ENCODE measurements at places on chromosomes 12 and 14.

DNA sequence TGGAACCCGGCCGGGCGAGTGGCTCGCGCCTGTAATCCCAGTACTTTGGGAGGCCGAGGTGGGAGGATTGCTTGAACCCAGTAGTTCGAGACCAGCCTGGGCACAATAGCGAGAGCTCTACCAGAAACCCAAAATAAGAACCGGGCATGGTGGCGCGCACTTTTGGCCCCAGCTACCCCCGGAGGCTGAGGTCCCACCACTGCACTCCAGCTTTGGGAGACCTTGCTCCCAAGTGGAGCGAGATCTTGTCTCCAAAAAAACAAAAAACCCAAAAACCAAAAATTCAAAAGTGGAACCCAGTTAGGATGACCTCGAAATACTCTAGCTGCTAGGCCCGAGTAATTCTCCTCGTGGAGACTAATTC lies 769 bp upstream of the VTI1B start:
- no peak for DNase-seq

GRCh38 chr12:2378835-2379330 lies 326.1 kb downstream of the CACNA1C start:
- DNase-seq: no peak

DNA sequence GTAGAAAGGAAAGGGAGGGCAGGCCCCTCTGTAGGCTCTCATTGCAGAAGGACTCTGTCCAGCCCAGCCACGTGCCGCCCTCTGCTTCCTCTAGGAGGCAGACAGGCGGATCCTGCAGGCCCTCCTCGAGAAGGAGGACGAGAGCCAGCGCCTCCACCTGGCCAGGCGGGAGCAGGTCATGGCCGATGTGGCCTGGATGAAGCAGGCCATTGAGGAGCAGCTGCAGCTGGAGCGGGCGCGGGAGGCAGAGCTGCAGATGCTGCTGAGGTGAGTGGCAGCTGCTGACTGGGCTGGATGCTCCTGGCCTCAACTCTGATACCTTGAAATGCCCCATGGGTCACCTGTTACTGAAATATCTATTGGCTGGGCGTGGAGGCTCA lies 10.9 kb downstream of the TCHP start:
- DNase-seq: no peak

GRCh38 chr12:62006076-62006732 lies 254.0 kb upstream of the USP15 start:
- DNase-seq: no peak
